Activated CD4-positive, alpha-beta T cell treated with anti-CD3 and anti-CD28 coated beads, Interleukin-2, amount 50 U/mL, for 16 hours (primary cell): ENCODE measurements at places on chromosomes 16 and 17.

DNA sequence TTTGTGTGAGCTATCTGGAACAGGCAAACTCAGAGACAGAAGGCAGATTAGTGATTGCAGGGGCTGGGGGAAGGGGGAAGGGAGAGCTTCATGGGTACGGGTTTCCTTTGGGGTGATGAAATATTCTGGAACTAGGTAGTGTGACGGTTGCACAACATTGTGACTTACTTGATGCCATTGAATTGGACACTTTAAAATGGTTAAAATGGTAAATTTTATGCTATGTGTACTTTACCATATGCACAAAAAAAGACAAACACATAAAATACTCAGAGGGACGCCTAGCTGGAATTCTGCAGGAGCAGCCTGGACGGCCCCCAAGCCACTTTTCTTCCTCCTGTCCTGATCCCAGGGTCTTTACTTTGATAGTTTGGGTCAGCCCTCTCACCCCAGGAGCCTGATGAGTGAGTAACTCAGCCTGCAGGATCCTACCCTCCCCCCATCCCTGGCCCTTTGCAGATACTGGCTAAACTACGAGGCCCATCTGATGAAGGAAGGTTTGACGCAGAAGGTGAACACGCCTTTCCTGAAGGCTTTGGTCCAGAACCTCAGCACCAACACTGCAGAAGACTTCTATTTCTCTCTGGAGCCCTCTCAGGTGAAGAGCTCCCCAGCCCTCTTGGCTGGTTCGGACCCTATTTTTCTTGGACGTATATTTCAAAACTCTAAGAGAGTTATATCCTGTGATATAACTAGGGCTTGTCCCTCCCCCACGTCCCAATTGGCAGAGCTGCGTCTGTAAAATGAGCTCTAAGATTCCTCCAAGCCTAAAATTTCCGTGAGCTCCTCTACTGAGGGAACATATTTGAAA is 7.8 kb downstream of the ADGRG3 start:
- no peak for DNase-seq

GRCh38 chr16:89334461-89334860 is 117.0 kb downstream of the ZNF778 start:
- no peak for DNase-seq

GRCh38 chr16:48607056-48607825 is 2.7 kb downstream of the N4BP1 start:
- no peak for DNase-seq

DNA sequence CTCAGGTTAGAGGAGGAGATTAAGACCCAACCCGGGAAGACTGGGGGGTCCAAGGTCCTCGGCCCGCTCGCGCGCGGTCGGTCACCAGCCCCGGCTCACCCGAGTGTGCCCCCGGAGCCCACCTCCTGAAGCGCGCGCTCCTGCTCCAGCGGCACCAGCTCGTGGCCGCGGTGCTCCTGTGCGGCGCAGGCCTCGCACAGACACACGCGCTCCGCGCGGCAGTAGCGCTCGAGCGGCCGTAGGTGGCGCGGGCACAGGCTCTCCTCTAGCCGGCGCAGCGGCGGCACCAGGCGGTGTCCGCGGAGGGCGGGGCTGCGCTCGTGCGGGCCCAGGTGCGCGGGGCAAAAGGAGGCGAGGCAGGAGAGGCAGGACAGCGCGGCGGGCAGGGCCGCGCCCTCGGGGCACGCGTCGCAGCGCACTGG is 618 bp downstream of the TRIM47 start:
- peak; percentile 75 for DNase-seq

GRCh38 chr16:66292241-66292935 is 74.1 kb upstream of the CDH5 start:
- DNase-seq = no peak

DNA sequence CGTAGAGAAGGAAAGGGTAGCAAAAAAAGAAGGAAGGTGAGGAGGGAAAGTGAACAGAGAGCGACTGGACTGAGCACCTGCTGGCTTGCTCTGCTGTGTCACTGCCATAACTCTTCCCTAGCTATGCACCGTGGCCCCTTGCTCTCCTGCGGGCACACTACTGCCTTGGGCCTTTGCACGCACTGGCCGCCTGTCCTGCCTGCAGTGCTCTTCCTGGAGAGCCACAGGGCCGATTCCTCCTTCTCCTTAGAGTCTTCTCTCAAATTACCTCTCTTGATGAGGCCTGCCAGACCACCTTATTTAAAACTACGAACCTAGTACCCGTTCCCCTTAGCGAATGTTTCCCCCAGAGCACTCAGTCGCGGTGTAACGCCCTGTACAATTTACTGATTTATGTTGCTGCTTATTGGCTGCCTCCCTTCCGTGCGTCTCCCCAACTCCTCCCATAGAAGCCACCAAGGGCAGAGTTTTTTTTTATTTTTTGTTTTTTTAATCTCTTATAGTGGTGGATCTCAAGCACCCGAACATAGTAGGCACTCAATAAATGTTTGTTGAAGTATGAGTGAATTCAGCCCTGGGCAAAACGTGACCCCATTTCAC is 70.3 kb downstream of the RAI1 start:
- DNase-seq = peak; percentile 45

- DNase-seq = peak; percentile 87
These were observed 3.4 kb upstream of the MLLT6 start for GRCh38 chr17:38701504-38702165.

DNA sequence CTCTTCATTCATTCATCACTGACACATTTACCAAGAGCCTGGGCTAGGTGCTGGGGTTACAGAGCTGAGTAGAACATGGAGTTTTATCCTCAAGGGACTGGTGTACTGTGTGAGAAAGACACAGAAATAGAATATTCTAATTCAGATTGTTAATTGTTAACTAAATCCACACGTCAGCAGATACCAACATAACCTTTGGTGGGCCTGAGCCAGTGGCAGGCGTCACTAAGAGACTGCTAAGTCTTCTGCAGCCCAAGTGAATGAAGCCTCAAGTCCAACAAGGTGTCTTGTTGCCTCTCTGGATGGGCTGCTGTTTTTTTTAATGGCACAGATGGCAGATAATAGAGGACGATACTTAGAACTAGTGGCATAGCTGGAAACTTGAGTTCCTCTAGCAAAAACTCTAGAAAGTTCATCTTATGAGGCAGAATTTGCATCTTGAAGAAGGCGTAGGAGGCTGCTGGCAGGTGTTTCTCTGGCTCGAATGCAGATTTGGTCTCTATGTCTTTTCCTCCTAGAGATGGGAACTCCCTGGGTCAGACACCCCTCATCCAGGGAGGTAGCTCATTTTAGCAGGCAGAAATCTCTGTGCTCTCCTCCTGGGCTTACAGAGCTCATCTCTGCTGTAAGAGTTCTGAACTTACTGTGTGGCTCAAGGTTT is 179.5 kb downstream of the NTN1 start:
- no peak for DNase-seq

DNA sequence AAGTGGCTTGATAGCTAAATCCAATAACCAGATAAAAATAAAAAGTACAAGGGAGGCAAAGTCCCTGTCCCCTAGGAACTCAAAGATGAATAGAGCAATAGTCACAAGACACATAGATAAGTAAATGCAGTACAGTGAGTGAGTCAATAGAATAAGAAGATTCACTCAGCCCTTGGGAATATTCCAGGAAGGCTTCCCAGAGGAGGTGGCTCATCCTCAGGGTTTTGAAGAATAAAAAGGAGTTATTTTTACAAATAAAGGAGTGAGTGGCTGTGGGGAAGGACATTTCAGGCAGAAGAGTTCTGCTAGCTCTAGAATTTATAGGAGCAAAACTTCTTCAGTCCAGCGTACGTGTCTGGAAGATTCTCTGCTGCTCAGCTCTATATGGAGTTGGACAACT is 177.4 kb upstream of the SDK2 start:
- DNase-seq = no peak

- no peak for DNase-seq
These were observed 22.3 kb downstream of the ACTG1 start for GRCh38 chr17:81489998-81490992.
